Stimulated activated CD4-positive, alpha-beta T cell treated with anti-CD3 and anti-CD28 coated beads, Interleukin-4, amount 100 ng/mL, for 1 hour (primary cell): ENCODE measurements at places on chromosomes 2 and 18.

DNA sequence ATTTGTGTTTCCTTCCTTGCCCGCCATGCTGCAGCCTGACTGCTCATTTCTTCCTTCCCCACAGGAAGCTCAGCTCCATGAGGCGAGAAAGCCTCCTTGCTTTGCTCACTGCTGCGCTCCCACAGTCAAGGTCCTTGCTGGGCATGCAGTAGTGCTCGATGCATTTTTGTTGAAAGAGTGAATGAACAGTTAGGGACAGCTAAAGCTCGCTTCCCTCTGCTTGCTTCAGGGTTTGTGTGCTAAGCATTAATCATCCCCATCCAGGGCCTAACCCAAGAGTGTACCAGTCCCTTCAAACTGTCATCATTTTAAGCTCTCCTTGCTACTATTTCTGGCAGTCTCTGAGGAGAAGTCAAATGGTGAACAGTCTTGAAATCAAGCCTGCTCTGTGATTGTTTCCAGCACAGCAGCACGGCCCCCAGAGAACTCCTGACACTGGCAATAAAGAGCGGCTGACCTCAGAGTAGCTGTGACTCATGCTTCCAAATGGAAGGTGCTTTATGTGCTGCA lies 171.7 kb upstream of the SOX11 start:
- no peak for DNase-seq

DNA sequence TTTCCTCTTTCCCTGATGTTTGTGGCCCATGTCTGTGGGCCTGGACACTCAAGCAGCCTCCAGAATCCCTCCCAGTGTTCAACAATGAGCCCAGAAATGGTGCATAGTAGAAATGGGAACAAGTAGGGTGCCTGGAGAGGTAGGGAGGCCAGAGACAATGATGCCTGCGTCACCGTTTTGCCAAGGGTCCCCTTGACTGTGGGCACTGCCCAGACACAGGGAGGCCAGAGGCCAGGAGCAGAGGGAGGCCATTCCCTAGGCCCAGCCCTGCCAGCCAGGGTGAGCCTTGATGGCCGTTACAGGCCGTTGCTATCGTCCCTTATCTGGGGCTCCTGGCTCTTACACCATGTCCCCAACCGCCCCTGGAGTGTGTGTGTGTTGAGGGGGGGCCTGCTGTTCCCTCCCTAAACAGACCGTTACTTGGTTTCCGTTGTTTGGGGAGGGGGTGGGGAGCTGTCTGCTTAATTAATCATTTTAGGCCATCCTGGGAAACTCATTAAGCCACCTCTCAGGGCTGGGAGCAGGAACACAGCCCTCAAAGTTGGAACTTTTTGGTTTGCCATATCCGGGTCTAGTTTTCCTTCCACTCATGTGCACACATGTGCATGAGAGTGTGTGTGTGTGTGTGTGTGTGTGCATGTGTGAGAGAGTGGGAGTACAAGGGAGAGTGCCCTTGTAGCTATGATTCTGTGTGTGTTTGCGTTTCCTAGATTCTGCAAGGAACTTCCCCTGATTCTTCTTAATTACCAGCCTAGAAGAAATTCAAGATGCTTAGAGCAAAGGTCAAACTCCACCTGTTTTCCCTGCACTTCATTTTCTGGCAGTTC lies 135.2 kb upstream of the HAAO start:
- DNase-seq: no peak

GRCh38 chr2:181683518-181684453 lies 3.5 kb upstream of the NEUROD1 start:
- no peak for DNase-seq

DNA sequence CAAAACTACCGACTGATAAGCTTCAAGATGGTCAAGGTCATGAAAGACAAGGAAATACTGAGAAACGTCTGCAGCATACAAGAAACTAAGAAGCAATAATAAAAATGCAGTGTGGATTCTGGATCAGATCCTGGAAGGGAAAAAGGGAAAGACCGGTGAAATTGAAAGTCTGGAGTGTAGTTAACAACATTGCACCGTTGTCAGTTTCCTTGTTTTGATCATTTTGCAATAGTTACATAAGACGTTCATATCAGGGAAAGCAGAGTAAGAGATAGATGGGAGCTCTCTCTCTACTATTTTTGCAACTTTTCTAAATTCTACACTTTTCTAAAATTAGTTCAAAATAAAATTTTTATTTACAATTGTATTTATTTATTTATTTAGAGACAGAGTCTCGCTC lies 15.0 kb upstream of the ZNF407 start:
- no peak for DNase-seq

- no peak for DNase-seq
Observed at GRCh38 chr2:50895041-50895440, 136.9 kb downstream of the NRXN1 start.

DNA sequence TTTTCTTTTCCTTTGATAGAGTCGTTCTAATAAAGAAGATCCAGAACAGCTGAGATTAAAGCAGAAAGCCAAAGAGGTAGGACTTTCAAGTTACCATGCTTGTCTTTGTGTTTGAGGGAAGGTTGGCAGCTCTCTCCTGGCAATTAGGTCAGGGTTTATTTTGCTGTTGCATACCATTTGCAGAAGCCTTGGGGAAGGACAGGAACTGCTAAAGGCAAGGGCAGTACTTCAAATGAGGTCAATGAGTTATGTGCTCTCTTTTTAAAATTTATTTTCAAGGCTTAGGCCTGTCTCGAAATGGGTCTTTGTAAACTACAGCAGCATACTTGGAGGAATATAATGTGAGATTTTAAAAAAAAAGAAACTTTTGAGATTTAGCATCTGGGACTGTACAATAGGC lies 108.9 kb downstream of the TAF4B start:
- no peak for DNase-seq
